ENCODE measurements at places on chromosomes 1 and 21.

GRCh38 chr1:51284487-51284954 lies 45.8 kb downstream of the TTC39A start:
- no peak for DNase-seq

DNA sequence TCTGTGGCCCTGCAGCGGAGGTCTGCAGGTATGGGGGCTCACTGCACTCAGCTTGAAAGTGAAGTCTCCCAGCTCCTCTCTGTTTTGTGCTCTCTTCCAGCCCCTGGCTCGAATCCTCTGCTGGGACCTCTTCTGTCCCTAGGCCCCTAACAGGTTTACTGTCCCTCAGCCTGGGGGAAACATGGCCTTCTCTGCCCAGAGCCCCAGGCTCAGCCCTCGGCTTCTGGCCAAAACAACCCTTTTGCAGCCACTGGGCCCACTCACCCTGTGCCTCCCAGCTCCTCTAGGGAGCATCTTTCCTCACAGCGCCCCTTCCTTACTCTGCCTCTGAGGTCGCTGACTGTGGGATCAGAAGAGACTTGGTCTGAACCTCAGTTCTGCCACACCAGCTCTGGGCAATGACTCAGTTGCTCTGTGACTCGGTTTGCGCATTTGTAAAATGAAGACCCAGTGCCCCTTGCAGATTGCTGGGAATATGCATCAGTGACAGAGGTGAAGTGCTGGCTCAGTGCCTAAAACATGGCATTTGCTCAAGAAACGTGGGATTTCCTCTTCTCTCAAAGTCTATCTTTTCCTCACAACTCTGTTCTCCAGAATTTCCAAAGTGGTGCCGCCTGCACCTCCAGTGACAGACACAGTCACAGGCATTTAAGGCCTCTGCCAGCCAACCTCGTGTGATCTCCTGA lies 26.5 kb upstream of the TENT5C start:
- DNase-seq = no peak

DNA sequence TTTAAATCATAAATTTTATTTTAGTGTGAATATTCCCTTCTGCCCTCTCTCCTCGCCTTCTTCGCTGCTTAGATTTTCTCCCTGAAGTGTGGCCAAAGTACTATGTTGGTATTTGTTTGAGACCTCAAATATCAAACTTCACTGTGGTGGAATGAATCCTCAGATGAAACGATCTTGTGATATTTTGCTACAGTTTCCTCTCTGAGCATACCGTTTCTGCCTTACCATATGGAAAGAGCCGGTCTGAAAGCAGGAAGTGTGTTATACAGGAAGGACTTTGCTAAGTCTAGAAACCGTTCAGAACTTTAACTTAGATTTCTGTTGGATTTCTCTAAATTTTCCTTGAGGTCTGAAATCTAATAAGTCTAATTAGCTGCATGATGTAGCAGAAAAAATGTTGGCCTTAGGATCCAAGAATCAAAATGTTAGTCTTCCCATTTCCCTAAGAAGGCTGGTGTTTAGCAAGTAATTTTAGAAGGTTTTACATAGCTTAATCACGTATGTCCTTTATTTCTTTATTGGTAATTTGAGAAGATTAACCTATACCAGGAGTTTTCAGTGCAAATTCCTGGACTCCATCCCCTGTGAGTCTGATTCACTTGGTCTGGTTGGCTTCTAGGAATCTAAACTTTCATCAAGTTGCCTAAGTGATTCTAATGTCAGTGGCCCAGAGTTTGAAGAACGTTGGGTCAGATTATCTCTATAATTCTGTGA lies 30.7 kb downstream of the SDCCAG8 start:
- DNase-seq = no peak

DNA sequence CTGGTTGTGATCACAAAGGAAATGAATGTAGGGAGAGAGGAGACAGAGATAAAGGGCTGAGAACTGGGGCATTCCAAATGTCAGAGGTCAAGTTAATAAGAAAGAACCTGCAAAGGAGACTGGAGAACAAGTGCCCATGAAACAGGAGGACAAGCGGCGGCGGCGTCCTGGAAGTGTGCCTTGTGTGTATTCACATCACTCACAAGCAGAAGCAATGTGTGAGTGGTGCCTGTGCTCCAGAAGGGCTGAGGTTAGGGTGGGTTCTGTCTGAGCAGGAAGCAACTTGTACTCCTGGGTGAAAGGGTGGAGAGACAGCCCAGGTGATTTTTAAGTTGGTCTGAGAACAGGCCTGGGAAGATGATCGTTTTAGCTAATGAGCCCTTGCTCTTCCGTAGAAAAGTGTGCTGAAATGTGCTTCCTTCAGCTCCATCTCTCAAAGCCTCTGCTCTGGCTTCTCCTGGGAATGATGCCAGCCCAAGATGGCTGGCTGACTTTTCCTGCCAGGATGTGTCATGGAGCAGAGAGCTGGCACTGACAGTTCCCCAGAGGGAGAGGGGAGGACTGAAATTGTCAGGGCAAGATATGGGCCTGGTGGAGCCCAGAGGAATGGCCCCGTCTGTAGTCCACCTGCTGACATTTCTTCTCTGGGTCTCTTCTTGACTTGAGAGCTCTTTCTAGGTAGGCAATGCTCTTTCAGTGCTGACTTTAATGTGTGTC lies 25.1 kb upstream of the PLEKHA6 start:
- DNase-seq = peak; percentile 79

DNA sequence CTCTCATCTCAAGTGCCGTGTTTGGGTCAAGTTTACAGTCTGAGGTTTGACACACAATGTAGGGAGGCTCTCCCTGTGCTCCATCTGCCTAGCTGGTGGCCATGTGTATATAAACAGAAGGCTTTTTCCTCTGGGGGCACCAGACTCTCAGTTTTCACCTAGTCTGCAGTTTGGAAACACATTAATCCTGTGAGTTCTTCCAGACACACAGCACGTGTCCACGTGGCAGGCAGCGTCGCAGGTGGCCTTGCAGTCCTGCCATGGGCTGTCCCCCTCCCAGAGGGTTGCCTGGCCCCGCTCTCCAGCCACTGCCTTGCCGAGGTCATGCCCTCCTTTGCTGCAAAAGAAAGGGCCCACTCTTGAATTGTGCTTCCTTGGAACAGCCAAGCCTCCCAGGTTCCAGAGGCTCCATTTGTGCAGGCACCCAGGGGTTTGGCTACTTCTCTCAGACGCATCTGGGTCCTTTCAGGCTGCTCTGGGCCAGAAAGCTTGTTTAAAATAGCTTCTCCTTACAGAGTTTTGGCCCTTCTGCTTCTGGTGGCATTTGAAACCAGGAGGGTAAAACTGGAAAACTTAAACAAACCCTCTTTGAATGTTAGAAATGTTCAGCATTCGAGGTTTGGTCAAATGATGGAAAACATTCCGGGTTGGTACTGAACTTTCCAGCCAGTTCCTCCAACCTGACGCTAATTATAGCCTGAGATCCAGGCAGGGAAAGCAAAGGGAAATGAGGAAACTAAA lies 4.4 kb upstream of the RUNX1 start:
- no peak for DNase-seq

- no peak for DNase-seq
These were observed 17.2 kb downstream of the KRTAP10-1 start for GRCh38 chr21:44522753-44523204.

- DNase-seq = no peak
These were observed 145.6 kb downstream of the NFIA start for GRCh38 chr1:61227857-61228550.

GRCh38 chr1:225494789-225495359 lies 67.0 kb upstream of the LBR start:
- no peak for DNase-seq

DNA sequence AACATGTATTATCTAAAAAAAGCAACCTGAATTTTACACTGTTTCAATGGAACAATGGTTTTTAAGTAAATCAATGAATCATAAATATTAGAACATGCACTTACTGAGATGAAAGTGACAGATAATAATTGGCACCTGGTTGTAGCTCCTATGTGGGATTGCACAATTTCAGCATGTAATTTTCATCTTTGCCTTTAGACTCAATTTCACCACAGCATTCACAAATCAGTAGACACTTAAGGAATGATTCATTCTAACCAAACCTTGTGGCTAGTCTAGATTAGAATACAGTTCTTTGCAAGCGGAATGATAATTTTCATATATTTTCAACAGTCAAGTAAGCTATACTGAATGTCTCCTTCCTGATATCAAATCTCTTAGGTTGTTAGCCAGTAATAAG lies 853.4 kb downstream of the KCNT2 start:
- no peak for DNase-seq

DNA sequence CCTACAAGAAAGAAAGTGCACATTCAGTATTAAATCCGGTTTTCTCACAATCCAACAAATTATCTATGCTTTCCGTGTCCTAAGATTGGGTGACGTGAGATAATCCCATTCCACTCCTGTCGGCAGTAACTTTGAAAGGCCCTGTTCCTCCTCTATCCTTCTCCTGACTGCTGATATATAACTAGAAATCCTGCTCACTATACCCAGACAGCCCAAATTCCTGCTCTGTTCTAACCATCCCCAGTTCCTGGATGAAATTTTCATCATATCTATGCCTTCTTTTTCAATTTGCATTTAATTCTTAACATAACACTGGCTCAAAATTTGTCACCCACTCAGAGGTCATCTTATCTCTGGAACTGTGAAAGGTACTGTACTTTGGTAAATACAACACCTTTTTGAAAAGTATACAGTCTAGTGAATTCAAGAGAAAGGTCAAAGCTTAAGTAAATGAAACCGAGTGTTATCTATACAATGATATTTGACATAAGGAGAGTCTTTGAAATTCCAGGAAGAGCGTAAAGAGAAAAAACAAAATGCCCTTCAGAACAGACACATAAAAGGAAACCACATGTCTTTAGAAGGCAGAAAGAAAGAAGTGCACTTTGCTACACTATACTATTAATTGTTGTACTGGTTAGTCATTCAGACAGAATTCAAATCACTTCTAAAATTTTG lies 200.5 kb upstream of the NEGR1 start:
- DNase-seq = no peak

DNA sequence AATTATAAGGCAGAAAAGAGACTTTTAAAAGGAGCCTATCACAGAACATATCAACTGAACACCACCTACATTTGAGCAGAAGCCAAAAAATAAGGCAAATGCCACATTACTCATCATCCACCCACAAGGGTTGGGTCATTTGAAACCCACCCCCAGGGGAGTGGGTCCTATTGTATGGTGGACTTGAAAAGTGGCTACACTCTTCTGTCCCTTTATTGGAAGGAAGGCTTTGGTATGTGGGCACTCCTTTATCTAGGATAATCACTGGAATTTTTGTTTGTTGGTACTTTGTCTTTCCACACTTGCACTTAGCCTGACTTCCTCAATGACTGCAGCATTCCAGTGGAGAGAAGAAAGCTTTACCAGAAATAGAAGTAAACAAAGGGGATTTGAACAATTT lies 157.2 kb upstream of the COL11A1 start:
- no peak for DNase-seq

GRCh38 chr1:235156265-235156664 lies 4.8 kb downstream of the RBM34 start:
- DNase-seq = no peak

GRCh38 chr1:203072911-203073310 lies 12.9 kb downstream of the MYOG start:
- DNase-seq = no peak

DNA sequence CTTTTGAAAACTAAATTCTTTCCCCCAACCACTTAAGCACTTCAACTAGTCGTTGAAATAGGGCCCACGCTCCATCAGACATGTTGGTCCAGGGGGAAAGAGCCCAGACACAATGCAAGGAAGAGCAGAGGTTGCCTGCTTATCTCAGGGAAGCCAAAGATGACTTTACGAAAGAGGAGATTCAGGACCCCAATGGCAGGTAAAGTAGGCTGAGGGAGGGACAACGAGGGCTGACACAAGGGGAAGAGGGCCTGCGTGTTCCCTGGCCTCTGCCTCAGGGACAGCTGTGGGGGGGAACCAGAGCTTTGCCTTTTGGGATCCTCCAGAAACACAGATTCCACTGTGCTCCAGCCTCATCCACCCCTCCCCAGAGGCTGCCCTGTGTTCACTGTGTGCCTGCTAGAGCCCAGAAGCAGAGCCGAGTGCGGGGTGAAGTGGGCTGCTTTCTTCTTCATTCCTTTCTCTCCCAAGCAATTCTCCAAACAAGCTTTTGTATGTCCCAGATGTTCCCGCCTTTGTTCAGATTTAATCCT lies 135.5 kb upstream of the GRIK3 start:
- no peak for DNase-seq

GRCh38 chr21:37202221-37203110 lies 64.7 kb downstream of the VPS26C start:
- DNase-seq = no peak

DNA sequence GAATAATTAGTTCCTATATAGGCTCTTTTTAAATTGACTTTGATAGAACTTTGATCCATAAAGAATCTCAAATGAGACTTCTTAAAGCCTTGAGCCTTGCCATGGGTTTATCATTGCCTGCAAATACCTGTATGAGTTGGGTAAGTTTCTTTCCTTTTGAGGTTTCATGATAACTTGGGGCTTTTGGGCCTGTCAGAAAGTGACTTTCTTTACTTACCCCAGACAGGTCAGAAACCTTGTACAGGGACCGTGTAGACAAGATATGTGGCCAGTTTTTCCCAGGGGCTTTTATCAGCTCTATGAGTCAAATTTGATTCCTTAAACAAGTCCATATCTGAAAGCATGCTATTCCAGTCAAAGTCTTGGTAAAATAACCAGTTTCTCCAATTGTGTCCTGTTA lies 17.3 kb downstream of the KCTD3 start:
- DNase-seq = no peak

- DNase-seq = no peak
These were observed 297.7 kb downstream of the OMA1 start for GRCh38 chr1:58248791-58249190.

DNA sequence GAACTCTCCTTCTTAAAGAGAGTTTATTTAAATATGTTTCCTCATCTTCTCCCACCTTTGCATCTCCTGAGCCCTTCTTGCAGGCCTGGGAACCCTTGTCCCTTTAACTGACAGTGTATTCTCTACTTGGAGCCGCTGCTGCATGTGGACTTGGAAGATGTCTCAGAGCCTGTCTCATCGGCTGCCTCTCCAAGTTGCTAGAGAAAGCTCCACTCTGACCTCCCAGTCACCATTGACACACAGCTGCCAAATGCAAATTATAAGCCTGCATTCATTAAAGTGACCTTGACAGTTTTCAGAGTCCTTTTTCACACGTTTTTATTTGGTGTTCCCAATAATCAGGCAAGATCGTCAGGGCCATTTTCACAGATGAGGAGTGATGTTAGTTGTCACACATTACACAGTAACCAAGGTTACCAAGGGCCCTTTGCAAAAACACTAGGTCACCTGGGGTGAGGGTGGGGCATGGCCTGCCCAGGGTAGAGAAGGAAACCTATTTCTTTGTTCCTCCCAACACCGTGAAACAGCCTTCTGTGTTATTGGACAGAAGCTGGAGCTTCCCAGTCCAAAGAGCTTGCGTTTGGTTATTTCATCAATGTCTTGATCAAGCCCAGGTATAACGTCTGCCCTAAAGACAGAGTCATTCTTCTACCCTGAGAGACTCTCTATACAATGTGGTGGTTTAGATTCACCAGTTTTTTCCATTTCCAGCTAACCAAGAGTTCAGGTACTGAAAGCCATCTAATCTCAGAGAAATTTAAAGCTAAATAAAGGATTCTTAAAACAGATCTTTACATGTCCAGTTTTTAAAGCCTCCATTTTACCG lies 164.1 kb downstream of the GALNT2 start:
- DNase-seq = no peak

- DNase-seq = no peak
These were observed 55.3 kb upstream of the COL6A1 start for GRCh38 chr21:45926281-45926680.

GRCh38 chr21:38293113-38293512 lies 36.3 kb downstream of the KCNJ15 start:
- no peak for DNase-seq

- DNase-seq = no peak
These were observed 90.4 kb downstream of the HHAT start for GRCh38 chr1:210418863-210419650.

- no peak for DNase-seq
These were observed 56.4 kb downstream of the ELK4 start for GRCh38 chr1:205575294-205575885.

GRCh38 chr1:162091681-162092524 lies 22.4 kb downstream of the NOS1AP start:
- DNase-seq = no peak

Data from C1 segment of cervical spinal cord (tissue), 14 donors.